ENCODE measurements at places on chromosomes 4 and X.

DNA sequence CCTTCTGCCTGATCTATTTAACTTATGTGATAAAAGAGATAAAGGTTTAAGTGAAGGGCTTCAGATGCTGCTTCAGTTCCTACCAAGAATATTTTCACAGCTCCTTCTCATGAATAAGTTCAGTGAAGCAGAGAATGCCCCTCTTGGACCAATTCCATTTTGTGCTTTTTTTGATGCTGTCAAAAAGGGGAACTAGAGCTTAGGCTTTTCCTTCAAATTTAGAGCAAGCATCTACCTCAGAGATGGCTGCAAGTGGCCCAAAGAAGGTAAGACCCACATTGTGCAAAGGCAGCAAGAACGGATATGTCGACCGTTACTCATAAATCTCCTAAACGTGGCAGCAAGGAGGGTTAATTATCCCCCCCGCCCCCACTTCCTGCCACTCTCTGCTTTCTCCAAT is 4.5 kb downstream of the CHRDL1 start:
- no peak for DNase-seq

DNA sequence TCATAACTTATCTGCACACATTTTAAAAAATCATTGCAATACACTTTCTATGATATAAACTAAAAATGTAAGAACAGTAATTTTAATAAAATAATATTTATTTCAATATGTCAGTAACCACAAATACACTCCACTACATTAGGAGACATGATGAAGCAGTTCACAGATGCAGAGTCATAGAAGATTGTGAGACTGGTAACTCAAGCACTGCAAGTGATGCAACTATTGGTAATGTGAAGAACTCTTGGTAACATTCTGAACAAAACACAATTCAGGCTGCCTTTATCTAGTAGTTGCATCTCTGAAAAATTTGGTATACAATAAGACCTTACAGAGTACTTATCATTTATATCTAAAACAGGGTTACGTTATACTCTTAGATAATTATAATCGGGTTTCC is 52.6 kb upstream of the LRAT start:
- DNase-seq, result no peak

GRCh38 chr4:61604054-61604453 is 403.9 kb downstream of the ADGRL3 start:
- DNase-seq, result no peak

DNA sequence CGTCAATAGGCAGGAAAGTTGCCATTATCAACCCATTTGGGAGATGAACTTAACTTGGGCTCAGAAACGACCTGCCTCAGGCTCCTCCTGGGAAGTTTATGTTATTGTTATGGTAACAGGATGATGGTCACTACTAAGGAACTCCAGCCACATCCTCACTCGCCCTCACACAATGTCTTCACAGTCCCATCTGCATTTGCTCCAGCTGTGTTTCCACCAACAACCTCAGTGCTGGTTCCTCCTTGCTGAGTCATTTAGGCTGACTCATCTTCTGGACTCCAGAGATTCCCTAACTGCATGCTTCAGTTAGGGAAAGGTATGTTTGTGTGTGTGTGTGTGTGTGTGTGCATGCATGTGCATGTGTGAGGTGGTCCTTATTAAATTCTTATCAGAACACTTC is 293.4 kb upstream of the BOD1L1 start:
- DNase-seq, result peak; percentile 100

DNA sequence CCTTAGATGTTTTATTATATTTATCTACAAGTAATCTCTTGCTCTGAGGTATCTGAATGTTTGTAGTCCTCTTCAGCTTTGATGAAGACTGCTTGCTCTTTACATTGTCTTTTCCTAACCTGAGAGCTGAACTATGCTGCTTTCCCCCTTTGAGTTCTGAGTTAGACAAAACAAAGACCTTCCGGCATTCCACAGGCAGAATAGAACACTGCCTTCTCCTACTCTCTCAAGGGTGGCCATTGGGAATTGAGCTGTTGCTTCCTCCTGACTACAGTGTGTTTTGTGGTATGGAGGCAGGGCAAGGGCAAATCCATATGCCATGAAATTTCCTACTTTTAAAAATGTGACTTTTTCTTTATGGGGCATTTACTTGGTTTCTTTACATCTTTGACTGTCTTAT is 841.0 kb downstream of the FAM133A start:
- DNase-seq, result no peak

- no peak for DNase-seq
Observed at GRCh38 chr4:143359644-143360193, 23.0 kb downstream of the GAB1 start.

- no peak for DNase-seq
Observed at GRCh38 chr4:1979477-1980196, 29.1 kb downstream of the NELFA start.

- no peak for DNase-seq
Observed at GRCh38 chrX:24235084-24235710, 78.7 kb downstream of the SUPT20HL2 start.

GRCh38 chr4:2662598-2662997 is 93.5 kb downstream of the TNIP2 start:
- DNase-seq, result peak; percentile 78

GRCh38 chrX:47189906-47190305 is 3.7 kb upstream of the UBA1 start:
- DNase-seq, result no peak

DNA sequence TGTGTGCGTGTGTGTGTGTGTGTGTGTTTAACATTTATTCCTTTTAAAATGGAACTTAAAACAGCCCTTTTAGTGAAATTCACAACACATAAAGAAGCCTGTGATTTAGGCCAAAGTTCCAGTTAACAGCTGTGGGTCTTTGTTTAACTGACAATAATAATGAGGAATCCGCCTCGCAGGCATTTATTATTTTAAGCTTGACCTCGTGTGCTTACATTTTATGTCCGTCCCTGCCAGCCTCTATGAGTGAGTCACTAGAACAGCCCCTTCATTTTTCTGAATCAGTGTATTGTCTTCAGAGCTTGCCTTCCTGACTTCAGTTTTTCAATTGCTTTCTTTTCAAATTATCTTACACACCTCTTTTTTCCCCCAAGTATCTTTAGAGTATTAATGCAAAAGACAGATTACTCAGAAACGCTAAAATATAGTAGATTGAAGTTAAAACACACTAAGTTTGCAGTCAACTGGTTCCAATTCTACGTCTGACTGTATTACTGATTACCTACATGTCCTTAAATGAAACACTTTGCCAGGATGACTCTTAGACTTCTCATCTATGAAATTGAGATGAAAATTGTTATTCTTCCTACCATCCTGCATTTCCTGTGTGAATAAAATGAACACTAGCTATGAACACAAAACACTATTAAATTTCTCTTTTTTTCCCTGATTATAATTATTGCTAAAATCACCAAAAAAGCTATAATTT is 319.6 kb upstream of the HS3ST1 start:
- DNase-seq, result peak; percentile 11

DNA sequence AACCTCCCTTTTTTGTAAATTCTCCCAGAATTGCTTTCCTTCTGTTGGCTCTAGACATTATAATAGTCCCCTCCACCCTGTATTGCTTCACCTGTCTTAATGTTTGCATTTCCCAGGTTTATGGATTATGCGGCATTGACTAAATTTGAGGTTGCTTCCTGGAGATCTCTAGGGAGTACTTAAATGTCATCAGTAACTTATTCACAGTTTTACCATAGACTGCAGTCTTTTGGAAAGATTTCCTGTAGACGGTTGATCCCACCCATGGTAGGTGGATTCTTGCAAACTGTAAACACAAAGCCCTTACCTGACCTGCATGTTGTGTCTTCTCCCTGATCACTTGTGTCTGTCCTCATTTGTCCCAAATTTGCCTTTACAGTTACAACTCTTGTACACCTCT is 6.2 kb upstream of the NOX1 start:
- no peak for DNase-seq

DNA sequence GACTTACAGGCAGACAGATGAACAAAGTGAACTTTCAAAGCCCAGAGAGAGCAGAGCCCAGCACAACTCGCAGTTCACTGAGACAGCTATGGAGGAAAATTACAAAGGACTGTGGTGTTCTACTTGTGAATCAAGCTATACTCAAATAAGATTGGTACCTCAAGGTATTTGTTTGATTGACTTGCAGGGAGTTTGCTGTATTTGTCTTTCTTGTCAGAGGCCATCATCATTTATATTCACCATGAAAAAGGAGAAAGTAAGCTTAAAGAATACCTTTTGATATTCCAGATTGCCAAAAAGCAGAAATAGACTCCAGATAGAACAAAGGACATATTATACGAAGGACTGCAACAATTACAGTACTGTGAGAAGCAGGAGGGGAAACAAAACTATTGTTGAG is 1047.9 kb downstream of the RPA4 start:
- DNase-seq, result no peak

GRCh38 chrX:104270916-104271512 is 16.3 kb upstream of the ESX1 start:
- DNase-seq, result no peak

Measured in BJ (cell line).